ENCODE measurements at places on chromosomes 2 and 18.

DNA sequence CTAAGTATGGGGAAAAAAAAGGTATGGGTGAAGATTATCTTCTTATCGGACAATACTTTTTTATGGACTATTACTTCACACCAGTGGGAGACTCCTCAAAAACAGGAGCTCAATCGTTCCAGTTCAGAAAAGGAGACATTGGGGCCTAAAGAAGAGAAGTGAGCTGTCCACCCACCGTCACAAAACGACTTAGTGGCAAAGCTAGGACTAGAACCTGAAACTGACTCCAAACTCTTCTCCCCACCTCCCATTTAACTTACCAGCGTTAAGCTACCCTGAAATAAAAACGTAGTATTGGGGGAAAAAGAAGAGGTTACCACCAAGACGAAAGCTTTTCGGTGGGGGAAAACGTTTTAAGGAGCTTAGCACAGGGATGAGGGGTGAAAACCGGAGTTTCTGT lies 503 bp downstream of the GTF3C3 start:
- no peak for DNase-seq
- no peaks in the 10 kb centered on the region for H3K27me3 ChIP-seq
- peaks cover 5% of the 10 kb centered on the region for H3K4me1 ChIP-seq
- H3K27ac ChIP-seq = peak overlapping the region; percentile 86
- H3K36me3 ChIP-seq = peaks cover 20% of the 10 kb centered on the region
- H3K4me3 ChIP-seq = peak overlapping the region; percentile 69

DNA sequence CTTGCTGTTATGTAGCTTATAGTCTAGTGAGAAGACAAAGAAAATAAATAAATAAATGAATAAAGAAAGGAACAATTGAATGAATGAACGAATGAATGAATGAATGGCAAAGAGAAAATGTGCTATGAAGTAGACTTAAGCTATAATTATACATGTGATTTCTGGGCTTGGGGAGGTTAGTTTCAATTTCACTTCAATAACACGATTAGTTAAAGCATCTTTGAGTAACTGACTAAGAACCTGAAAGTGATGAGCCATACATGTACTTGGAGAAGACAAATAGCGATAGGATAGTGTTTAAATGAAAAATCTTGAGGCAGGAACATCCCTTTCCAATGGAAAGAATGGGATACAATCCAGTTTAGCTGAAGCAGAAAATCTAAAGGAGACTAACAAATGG lies 593.1 kb upstream of the LRRTM4 start:
- DNase-seq = no peak
- no peaks in the 10 kb centered on the region for H3K4me1 ChIP-seq
- no peak overlapping the region for H3K27ac ChIP-seq
- H3K36me3 ChIP-seq = no peaks in the 10 kb centered on the region

DNA sequence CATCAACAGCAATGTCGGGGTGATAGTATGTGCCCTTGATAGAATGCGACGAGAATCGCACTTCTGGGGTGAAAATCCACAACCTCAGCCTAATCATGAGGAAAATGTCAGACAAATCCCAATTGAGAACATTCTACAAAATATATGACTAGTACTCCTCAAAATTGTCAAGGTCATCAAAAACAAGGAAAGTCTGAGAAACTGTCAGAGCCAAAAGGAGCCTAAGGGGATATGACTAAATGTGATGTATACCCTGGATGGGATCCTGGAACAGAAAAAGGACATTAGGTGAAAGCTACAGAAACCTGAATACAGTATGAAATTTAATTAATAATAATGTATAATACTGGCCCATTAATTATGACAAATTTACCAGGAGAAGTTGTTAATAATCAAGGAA lies 7.6 kb upstream of the CACNB4 start:
- no peak for DNase-seq
- no peak overlapping the region for H3K27ac ChIP-seq
- no peaks in the 10 kb centered on the region for H3K36me3 ChIP-seq
- peaks cover 6% of the 10 kb centered on the region for H3K27me3 ChIP-seq

- no peaks in the 10 kb centered on the region for H3K36me3 ChIP-seq
- H3K27ac ChIP-seq = no peak overlapping the region
- H3K4me3 ChIP-seq = peak overlapping the region; percentile 97
- H3K4me1 ChIP-seq = peaks cover 16% of the 10 kb centered on the region
- H3K27me3 ChIP-seq = peaks cover 30% of the 10 kb centered on the region
- DNase-seq = peak; percentile 71
Observed at GRCh38 chr2:26970928-26971627, 641 bp downstream of the MAPRE3 start.

DNA sequence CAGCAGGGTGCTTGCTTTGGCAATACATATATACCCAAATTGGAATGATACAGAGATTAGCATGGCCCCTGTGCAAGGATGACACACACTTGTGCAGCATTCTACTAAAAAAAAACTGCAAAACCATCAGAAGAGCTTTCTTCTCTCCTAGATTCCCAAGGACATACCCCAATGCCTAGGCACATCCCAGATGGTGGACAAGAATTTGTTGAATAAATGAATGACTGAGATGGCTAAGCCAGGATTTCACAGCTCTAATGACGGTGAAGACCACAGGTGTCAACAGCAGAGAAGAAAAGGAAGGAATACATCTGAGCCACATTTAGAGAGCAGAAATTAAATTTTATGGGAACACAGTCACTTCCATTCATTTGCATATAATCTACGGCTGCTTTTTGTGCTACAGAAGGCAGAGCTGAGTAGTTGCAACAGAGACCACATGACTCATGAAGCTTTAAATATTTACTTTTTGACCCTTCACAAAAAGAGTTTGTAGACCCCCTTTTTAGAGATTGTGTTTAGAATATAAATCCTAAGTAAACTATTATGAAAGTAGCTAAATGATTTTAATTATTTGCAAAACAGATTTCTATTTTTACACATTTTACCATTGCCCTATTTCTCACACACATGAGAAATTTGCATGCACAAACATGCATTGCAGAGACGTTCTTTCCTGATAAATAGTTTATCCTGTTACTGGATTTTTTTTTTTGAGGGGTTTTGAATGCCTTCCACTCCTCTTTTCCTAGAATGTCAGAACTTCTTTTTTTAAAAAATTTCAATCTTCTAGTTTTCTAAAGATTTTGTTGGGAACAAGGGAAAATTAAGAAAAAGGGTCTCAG lies 119.0 kb downstream of the PMAIP1 start:
- no peak overlapping the region for H3K4me3 ChIP-seq
- no peak overlapping the region for H3K27ac ChIP-seq

GRCh38 chr2:237466211-237466610 lies 20.8 kb upstream of the MLPH start:
- H3K4me1 ChIP-seq = no peaks in the 10 kb centered on the region
- no peak overlapping the region for H3K4me3 ChIP-seq
- no peaks in the 10 kb centered on the region for H3K36me3 ChIP-seq
- no peaks in the 10 kb centered on the region for H3K27me3 ChIP-seq

DNA sequence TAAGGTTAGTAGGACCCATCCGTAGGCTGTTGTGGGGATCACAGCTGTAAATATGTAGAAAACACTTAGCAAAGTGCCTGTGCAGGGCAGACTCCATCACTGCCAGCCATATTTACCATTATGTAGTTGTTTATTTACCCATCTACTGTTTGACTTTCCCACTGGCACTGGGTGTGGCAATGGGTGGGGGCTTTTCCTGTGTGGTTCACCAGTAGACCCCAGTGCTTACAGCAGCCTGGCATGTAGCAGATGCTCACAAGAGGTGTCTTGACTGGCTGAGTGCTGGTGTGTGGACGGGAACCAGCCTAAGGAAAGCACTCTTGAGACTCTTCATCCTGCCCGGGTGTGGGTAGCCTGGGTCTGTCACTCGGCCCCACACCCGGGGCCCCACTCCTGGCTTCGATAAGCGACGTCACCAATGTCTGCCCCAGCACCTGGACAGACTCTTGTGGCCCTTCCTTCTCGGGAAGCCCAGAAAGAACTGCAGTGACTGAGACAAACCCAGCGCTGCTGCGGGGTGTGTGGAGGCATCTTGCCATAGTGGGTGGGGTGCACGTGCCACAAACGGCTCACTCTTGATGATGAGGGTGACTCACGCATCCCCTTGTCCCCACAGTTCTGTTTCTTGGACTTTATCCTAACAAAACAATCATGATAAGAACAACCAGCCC lies 78.3 kb downstream of the HDAC4 start:
- DNase-seq = no peak
- H3K27me3 ChIP-seq = no peaks in the 10 kb centered on the region
- no peak overlapping the region for H3K27ac ChIP-seq
